ENCODE measurements at places on chromosomes 5 and 9.

GRCh38 chr5:127909821-127910220 is 173.7 kb upstream of the SLC12A2 start:
- DNase-seq: no peak

GRCh38 chr5:176364765-176365350 is 429 bp upstream of the ARL10 start:
- no peak for DNase-seq

GRCh38 chr9:113349445-113350094 is at the start of gene BSPRY:
Gene BSPRY (plus strand): TSS chr9:113349541. CDS start chr9:113349580, 39 bp downstream.
- DNase-seq: peak; percentile 38

DNA sequence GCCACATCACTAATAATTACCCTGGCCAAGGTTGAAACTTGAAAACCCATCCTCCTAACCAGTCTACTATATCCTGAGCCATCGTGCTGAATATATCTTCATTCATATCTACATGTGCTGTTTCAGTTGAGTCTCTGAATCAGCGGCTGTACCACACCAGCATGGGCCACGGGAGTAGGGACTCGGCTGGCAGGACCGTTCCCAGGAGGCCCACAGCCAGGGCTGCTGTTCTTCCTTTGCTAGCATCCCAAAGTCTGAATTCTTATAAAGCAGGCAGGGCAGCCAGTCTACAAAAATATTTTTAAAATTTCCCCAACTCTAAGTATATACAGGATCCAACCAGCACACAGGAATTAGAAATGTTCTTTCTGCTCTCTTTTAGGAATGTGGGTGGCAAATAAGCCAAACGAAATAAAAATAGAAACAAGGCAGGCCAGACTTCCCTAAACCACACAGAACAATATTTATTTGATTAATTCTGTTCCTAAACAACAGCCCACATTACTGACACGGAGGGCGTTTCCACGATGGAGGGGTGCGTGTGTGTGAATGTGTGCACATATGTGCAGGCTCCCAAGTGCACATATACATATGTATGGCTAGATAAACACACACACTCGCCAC is 42.8 kb upstream of the EQTN start:
- peak; percentile 40 for DNase-seq

DNA sequence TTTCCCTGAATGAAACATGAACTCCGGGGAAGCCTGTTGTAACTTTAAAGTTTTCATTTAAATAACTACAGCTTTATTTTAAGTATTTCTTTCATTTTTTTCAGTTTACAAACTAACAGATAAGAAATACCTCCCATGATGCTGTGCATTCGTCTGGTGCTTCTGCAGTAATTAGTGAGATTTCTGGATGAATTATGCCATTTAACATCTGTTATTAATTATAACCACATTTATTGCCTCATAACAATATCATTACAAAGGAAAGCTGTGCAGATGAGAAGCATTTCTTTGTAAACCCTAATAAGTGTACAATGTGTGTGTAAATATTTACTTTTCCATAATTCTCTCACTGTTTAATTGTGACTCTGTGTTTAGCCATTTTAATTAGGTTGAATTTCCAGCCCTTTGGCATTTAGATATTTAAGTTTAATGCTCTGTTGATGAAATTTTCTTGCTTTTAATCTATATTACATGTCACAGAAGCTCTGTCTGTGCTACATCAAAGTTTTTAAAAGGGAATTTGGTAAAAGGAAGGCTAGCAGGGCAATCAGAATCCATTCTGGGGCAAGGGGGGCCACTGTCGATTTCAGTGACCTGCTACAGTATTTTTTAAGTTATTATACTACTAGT is 418.0 kb downstream of the SPATA31D1 start:
- no peak for DNase-seq

GRCh38 chr9:127595611-127596010 is 16.5 kb upstream of the STXBP1 start:
- no peak for DNase-seq

DNA sequence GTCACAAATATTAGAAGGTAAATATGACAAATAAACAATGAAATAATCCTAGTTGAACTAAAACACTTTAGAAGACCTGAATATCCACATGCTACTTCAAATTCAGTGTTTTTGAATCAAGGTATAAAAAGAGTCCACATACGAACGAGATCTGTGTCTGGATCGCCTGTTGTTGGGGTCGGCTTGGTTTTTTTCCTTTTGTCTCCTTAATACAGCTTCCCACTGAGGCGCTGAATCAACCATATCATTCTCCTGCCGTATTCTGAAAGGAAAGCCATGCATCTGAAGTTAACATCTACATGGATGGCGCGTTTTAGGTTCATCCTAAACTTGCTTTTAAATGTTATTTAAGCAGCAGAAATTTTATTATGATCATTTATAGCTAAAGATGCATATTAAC is 235.2 kb downstream of the EPB41L4A start:
- DNase-seq: no peak

DNA sequence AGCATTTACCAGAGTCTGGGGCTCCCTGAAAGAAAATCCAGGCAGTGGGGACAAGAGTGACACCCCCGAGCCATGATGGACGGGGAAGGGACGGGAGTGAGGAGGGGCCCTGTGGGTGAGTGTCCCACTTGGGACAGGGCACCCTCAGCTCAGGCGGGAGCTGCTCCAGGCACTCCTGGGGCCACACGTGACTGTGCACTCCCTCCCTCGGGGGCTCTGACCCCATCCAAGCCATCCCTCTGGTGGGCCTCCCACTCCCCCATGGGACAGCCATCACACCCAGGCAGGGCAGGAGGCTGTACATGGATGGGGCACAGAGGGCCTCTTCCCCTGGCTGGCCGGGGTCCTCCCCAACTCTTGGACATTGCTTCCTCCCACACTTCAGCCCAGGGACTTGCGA is 3.0 kb upstream of the CARD9 start:
- DNase-seq: no peak

DNA sequence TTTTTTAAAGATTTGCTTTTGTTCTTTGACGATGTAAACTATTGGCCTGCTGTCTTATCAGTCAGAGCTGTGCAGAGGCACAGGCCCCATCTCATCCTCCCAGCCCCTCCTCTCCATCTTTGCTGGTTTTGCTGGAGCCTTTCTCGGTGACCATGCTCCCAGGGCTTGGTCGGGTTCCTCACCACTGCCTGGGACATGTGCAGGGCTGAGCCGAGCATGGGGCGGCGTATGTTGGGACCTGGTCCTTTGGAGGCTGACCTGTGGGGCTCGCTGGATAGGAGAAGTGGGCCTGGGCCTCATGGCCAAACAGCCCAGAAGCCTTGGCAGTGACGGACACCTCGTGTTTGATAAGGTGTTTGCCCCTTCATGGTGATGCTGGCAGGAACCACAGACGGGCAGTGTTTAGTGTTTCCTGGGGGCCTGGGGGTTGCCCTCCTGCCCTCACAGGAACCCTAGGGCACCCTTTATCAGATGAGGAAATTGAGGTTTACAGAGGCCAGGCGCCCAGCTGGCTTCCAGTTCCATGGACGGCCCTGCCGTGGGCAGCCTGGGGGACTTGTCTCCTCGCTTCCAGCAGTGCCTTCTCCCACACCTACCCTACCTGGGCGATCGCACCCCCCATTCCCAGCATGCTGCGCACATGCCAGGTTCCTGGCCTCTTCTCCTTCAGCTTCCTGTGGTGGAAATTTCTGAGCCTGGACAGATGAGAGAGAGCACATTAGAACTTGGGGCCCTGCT is 27.6 kb downstream of the TRAF2 start:
- DNase-seq: no peak

DNA sequence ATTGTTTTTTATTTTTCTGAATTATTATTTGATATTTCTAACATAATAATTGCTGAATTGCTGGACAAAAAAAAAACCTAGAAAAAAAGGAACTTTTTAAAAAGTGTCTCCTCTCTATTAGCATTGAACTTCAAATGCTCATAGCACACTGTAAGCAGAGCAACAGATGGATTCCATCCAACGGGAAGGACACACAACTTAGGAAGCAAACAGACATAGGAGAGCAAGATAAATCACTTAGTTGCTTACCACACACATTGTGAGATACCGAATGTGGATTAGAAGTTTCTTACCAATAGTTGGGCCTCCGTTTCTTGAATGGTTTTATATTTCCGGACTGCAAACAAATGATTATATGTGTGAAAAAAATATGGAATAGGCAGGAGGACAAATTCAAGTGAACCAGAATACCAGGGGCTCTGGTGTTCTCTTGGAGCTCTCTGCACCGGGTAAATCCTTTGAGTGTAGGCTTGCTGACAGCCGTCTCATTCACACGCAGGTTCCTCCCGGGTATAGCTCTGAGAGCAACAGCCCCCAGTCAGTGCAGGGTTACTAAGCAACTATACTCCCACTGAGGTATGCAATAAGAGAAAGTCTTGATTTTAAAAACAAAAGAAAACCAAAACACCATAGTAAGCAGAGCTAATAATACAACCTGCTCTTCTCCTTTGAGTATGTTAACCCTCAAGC is 217.6 kb downstream of the TMEM167A start:
- no peak for DNase-seq

- DNase-seq: no peak
Observed at GRCh38 chr5:164139423-164139822, 634.0 kb downstream of the MAT2B start.

- no peak for DNase-seq
Observed at GRCh38 chr9:38205279-38205678, 136.3 kb upstream of the SHB start.

GRCh38 chr5:154002511-154003020 is 36.1 kb downstream of the FAM114A2 start:
- DNase-seq: no peak

DNA sequence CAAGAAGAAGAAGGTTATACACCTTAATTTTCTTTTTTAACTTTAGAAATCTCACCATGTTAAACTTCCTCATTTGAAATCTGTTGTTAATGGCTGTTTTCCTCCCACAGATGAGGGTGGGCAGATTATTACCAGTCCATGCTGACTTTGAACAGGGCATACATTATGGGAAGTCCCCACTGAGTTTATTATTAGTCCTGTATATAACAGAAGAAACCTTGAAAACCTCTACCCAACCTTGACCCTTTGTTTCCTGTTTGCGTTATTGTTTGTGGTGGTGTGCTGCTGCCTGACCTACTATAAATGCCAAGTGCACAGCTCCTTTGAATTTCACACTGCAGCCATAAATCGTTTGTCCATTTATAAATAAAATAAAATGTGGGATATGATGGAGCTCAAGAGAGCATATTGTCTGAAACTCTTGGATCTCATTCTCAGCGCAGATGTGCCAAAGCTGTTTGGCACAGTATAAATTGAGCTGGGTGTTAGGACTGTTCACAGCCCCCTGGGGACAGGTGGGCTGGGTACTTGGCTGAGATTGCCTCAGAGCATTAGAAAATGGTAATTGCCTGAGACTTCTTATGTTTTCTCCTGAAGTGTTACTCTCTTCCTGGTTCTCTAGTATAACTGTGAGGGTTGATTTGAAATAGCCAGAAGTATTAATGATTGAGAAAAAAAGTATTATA is 139.6 kb downstream of the SPATA31D1 start:
- no peak for DNase-seq

- peak; percentile 17 for DNase-seq
Observed at GRCh38 chr9:4986296-4986695, 1.2 kb downstream of the JAK2 start.

DNA sequence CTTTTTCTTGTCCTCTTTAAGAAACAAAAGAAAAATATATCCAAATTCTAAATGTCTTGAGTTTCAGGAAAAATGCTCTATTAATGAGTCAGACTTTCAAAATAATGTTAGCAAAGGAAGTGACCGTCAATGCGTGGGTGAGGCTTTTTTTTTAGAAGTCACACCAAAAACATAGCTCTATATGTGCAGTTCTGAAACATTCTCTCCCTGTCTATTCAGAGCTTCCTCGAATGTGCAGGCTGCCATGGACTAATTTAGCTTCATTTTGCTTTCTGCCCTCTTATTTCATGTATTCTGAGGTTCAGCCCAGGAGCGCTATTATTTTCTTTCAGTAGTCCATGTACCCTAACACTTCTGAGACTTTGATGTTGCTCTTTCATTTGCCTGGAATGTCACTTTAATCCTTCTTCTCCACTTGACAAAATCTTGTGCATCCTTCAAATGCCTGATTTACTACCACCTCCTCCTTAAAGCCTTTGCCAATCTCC is 72.5 kb upstream of the RASA1 start:
- DNase-seq: peak; percentile 73

- no peak for DNase-seq
Observed at GRCh38 chr5:18553269-18553668, 919.0 kb downstream of the TAF11L14 start.

GRCh38 chr5:94693043-94693822 is 74.8 kb downstream of the SLF1 start:
- peak; percentile 46 for DNase-seq

DNA sequence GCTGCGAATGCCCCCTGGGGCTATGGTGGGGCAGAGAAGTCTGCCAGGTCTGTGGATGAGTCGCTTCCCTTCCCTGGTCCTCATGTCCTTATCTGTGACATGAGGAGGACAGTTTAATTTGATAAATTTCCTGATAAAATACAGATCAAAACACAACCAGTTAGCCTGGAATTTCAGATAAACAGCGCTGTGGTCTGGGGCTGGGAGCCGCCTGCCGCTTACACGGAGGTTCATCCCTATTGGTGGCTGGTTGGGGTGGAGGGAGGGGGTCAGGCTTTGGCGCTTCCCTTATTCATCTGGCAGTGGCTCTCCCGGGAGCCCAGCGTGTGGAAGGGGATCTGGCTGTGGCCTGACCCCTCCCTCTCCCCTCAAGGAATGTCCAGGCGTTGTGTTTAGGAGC is 17.9 kb downstream of the CRB2 start:
- no peak for DNase-seq

DNA sequence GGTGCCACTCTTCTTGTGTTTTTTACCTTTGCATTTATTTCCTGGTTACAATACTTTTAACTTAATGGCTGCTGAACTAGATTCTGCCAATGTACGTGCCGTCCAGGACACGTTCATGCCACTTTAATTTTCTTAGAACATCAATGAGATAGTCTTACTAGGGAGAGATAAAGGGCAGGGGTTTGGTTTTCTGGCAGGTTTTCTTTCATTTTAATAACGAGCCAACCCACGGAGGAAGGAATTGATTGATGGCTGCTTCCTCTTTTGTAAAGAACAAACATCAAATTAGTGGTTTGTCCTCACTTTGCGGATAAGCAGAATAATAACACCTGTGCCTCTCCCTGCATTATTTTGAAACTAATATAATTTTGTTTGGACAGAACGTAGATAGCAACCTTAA is 135.7 kb downstream of the DOCK8 start:
- no peak for DNase-seq

GRCh38 chr9:92633614-92634278 is 36.2 kb downstream of the IPPK start:
- no peak for DNase-seq

GRCh38 chr5:155025895-155026294 is 12.3 kb downstream of the KIF4B start:
- no peak for DNase-seq
